NCI-H1092 treated with DMSO at 0.1 percent for 48 hours (cell line): ENCODE measurements at places on chromosomes 3 and 15.

- DNase-seq: no peak
Measured at GRCh38 chr3:46057716-46058115, 30.4 kb upstream of the XCR1 start.

- DNase-seq: peak; percentile 57
Measured at GRCh38 chr15:70348581-70349344, 251.0 kb upstream of the TLE3 start.

GRCh38 chr3:101102678-101103296 lies 109.6 kb upstream of the ABI3BP start:
- no peak for DNase-seq

- DNase-seq: no peak
Measured at GRCh38 chr3:11457135-11457534, 184.9 kb downstream of the ATG7 start.

GRCh38 chr3:23580096-23580713 lies 225.6 kb upstream of the UBE2E1 start:
- no peak for DNase-seq

DNA sequence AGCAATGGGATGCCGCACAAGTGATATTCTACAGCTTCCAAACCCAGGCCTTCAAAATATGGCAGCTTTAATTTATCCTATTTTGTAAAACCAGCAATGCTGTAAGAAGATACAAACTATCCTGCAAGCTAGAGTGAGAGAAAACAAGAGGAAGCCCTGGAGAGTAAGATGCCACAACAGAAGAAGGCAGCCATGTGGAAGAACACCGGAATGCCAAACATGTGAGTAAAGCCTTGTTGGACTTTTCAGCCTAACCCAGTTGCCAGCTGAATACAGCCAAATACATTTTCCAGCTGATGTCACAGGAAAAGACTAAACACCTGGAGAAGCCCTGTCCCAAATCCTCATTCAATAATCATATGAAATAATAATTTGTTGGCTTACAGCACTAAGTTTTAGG lies 1115.1 kb upstream of the CADM2 start:
- no peak for DNase-seq

GRCh38 chr3:172751175-172751704 lies 714 bp downstream of the ECT2 start:
- DNase-seq: no peak

GRCh38 chr3:185739264-185739701 lies 85.6 kb downstream of the IGF2BP2 start:
- no peak for DNase-seq

- DNase-seq: no peak
Measured at GRCh38 chr3:108352176-108352575, 55.8 kb downstream of the HHLA2 start.

GRCh38 chr3:194817592-194817930 lies 131.9 kb downstream of the FAM43A start:
- no peak for DNase-seq

DNA sequence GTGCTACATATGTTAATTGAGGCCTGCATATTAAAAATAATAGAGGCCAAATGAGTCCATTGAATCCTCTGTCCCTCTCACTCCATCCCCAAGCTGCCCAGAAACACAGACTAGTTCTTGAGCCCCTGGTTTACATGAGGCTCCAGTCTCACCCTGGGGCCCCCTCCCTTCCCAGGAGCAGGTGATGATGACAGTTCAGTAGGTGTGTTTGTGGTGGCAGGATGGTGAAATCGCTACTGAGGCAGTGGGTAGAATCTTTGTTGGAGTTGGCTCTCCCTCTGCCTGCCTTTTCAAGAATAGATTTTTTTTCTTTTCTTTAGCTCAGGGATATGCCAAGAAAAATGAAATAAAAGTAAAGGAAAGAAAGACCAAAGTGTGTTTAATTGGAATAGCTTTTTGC lies 288.7 kb downstream of the EPHB1 start:
- DNase-seq: no peak

- DNase-seq: no peak
Measured at GRCh38 chr3:52095990-52096775, 39.8 kb upstream of the DUSP7 start.

- no peak for DNase-seq
Measured at GRCh38 chr3:13597661-13598060, 48.7 kb downstream of the FBLN2 start.

DNA sequence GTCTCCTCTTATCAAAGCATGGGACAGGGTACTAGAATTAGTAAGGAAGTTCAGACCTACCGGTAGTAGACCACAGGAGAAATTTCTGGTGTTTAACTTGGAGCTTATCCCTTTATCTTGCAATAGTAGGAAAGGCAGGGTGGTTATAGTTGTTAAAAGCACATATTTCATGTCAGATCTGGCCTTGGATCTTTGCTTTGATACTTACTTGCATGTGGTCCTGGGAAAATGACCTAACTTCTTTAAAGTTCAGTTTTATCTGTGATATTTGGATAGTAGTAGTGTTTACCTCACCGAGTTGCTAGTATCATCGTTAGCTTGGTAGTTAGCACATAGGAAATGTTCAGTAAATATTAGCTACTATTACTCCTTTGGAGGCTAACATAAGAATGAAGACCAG lies 15.4 kb downstream of the EXOG start:
- no peak for DNase-seq

GRCh38 chr3:134766290-134766689 lies 28.8 kb upstream of the EPHB1 start:
- no peak for DNase-seq

DNA sequence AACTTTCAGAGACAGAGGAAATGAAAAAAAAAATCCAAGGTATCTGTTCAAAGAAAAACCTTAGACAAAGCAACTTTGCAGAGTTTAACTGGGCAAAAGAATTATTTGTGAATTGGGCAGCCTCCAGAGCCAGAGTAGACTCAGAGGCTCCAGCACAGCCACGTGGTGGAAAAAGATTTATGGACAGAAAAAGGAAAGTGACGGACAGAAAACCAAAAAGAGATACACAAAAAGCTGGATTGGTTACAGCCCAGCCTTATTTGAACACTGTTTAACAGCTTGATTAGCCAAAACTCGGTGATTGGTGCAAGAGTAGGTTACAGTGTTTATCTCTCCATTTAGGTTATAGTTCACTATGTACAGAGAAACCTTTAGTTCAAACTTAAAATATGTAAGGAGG lies 23.7 kb upstream of the GPD1L start:
- DNase-seq: no peak

- DNase-seq: no peak
Measured at GRCh38 chr15:33007303-33007855, 187.1 kb downstream of the FMN1 start.

DNA sequence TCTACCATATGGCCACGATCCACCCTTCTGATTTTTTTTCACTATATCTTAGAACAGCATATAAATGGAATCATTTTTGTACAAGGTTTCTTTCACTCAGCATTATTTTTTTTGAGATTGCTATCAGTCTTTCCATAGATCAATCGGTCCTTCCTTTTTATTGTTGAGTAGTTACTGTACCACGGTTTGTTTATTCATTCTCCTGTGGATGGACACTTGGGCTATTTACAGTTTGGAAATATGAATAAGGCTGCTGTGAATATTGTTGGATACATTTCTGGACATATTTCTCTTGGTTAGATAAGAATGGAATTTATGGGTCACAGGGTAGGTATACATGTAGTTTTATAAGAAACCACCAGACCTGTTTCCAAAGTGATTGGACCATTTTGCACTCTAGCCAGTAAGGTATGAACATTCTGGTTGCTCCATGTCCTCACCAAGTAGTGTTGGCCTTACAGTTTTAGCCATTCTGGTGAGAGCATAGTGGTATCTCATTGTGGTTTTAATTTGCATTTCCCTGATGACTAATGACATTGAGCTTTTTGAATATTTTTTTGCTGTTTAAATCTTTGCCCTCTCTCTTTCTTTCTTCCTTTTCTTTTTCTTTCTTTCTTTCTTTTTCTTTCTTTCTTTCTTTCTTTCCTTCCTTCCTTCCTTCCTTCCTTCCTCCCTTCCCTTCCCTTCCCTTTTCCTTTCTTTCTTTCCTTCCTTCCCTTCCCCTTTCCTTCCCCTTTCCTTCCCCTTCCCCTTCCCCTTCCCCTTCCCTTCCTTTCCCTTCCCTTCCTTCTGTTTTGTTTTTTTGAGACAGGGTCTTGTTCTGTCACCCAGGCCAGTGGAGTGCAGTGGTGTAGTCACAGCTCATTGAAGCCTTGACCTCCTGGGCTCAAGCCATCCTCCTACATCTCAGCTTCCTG lies 49.2 kb downstream of the LRRK1 start:
- no peak for DNase-seq

- no peak for DNase-seq
Measured at GRCh38 chr3:78434801-78435200, 1333.0 kb downstream of the ROBO1 start.

DNA sequence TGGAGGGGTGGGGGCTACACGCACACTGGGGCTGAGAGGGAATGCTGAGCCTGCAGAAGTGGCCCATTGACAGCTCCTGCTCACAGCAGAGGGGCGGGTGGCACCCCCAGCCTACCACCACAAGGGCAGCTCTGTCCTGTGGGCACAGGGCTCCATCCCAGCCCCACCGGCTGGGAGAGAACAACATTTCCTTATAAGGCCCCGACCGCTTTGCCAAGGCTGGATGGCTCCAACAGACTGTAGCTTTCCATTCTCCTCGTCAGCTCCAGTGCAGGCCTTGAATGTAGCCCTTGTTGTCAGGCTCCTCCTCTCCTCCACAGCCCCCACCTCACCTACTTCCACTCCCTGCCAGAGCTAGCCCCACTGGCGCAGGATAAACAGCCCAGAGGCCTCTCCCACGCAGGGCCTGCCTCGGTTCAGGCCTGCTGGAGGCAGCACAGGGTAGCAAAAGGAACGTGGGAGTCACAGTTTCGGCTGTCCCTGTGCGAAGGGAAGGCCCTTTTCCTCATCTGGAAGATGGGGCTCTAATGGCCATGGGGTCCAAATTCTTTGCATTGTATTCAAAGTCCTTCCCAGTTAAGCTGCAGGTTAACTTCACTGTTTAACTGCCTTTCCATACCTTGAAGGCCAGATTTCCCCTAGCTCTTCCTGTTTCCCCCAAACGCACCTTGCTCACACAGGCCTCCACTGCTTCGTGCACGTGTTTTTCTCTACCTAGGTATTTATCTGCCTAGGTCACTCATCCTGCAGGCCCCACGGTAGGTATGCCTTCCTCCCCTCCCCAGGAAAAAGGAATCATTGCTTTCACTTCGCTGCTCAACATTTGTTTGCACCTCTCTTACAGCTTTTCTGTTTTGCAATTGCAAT lies 101.6 kb upstream of the LPP start:
- no peak for DNase-seq

- no peak for DNase-seq
Measured at GRCh38 chr3:50202353-50203112, 2.5 kb upstream of the SLC38A3 start.

- peak; percentile 75 for DNase-seq
Measured at GRCh38 chr3:57544181-57545125, at the start of gene DNAH12. DNAH12 (minus strand) TSS chr3:57544344; CDS start chr3:57542870, 1,474 bp downstream.

DNA sequence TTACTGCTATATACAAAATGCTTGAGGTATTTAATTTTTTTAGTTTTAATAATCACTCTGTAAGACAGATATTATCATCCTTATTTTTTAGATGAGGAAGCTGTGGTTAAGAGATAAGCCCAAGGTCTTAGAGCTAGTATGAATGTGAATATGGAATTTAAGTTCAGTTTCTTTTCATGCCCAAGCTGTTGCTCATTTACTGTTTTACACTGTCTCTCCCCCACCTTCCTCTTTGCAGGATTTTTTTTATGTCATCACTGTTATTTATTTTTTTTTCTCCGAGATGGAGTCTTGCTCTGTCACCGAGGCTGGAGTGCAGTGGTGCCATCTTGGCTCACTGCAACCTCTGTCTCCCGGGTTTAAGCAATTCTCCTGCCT lies 22.5 kb downstream of the MAP2K5 start:
- no peak for DNase-seq
